ENCODE measurements at places on chromosomes 7 and 10. TPM values are rescaled to one million over a fixed set of nuclear protein-coding genes. Genes with fewer than 3 reads are reported as not detected.

GRCh38 chr7:80387634-80388193 is 124.2 kb downstream of the GNAT3 start:
- peak; percentile 15 for DNase-seq

DNA sequence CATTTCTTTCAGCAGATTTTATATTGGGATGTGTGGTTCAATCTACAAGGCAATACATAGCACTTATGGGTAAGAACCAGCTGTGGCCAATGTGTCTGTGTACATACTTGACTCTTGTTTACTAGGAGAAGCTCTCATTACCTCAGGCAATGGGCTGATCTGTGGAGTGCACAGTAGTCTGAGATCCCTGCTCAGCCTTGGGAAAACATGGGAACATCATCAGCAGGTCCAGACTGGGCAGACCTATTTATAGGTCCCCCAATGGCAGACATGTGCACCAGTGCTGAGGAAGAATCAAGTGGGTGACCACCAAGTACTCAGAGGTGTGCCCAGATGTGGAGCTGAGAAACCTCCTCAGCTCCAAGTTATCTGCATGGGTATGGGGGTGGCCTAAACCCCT is 349.7 kb downstream of the KIF20B start:
- DNase-seq: no peak

DNA sequence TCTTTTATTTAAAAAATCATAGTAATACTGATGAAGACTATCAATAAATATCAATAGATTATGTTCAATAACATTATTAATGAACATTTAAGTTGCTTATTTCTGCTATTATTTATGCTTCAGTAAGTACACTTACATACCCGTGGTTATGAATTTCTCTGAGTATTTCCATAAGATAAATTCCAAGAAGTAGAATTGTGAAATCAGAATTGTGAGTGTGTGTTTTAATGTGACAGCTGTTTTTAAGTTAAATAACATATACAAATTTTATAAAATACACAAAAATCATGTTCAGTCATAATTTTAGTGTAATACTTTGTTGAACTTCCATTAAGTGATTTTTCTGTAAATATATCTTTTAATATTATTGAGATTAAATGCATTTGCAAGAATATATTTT is 37.5 kb upstream of the SEMA3E start:
- DNase-seq: no peak

- DNase-seq: no peak
These were observed 92.9 kb upstream of the LRRTM3 start for GRCh38 chr10:66832781-66833422.

DNA sequence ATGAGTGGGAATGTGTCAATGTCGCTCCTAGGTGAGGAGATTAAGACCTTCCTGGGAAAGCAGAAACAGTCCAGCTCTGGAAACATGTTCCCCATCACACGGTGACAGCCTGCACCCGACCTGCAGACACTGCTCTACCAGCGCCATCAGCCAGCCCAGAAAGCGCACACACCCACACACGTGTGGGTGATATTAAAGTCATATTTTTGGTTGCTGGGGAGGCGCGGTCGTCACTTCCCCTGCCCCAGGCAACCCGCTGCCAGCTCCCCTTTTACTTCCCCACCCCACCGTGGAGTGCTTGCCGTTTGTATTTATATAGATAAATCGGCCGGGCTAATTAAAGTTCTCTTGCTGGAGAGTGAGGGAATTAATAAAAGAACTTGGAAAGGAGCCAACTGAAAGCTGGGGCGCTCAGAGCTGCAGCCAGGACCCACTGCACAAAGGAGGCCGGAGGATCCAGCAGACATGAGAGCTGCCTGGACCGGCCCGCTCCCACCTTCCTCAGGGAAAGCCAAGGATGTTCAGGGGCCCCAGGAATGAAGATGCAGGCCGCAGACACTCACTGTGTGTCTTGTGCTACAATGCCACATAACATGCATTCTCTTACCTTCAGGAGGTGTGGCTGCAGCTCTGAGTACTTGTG is 145.2 kb upstream of the UNC5B start:
- DNase-seq: no peak

DNA sequence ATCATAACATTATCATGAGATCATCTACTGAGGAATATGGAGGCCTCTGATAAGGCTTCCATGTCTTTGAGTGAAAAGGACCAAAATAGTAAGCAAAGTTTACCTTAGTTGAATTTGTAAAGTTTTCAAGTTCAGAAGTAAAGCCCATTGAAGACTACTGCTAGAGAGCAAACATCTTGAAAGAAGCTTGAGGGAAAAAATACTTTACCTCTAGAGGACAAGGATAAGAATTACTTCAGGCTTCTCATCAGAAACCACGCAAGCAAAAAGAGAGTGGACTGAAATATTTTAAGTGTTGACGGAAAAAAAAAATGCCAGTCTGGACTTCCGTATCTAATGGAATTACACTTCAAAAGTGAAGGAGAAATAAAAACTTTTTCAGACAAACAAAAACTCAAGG is 114.3 kb downstream of the MPP7 start:
- DNase-seq: no peak

- DNase-seq: no peak
These were observed 18.2 kb downstream of the SLC29A3 start for GRCh38 chr10:71337219-71337701.

GRCh38 chr10:64286533-64286932 is 765.3 kb downstream of the REEP3 start:
- DNase-seq: no peak

GRCh38 chr7:135600226-135600625 is 42.5 kb downstream of the NUP205 start:
- no peak for DNase-seq

DNA sequence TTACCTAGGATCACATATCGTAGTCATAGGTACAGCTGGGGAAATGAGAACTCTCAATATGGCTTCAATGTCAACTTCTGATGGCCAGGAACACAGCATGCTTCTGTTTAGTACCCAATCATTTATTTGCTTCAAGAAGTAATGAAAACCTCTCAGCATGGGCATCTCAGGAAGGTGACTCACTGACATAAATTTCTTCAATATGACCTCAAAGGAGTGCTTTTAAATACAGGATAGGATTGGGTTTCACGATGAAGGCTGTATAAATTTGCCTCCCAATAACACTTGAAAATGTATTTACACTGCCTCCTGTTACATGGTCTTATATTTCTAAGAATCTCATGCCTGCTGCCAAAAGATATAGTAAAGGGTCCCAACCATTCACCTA is 15.1 kb downstream of the ITGA8 start:
- no peak for DNase-seq

GRCh38 chr7:108265007-108265406 is 134.8 kb upstream of the LAMB4 start:
- DNase-seq: no peak

- no peak for DNase-seq
These were observed 54.1 kb upstream of the UNC5B start for GRCh38 chr10:71158251-71158650.

DNA sequence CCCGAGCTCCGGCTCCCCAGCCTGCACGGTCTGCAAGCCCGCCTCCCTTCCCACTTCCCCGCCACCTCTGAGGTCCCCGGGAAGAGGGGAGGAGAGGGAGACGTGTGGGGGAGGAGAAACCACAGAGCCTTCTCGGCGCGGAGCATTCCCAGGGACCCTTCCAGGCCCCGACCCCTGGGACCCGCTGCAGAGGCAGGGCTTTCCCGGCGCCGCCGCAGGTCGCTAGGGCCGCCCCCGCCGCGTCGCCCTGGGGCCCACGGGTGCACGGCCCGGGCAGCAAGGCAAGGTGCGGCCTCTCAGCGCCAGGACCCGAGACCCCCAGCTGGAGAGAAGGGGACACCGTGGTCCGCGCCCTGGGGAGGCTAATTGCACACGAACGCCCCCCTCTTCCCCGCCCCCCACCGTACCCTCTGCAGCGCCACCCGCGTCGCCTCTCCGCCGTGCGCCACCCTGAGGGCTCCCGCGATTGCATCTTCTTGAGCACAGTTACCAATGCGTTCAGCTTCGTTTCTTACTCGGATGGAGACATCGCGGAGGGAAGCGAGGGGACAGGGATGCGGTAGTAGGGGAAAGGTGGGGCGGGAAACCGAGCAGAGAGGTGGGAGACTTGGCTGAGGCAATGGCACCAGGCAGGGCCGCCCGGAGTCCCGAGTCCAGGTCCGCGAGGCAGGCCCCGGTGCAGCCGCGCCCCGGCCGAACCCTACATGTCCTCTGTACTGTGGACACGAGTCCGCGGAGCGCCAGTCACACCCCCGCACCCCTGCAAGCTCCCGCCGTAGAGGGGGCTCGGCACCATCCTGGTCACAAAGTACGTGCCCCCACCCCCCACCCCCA is 28.9 kb downstream of the SKIDA1 start:
- DNase-seq: peak; percentile 46

DNA sequence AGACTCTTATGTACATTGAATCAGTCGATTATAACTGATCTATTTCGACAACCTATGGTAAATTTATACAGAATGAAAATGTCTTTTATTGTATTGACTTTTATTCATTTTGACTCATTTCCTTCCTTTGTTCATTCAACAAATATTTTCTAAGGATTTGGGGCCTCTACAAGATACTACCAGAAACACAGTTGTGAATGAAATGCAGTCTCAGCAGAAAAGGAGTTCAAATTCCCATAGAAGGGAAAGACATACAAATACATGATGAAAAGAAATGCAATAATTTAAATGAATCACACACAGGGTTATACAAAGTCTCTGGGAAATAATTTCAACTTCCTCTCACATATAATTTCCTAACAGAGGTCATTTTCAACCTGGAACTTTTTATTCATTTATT is 134.0 kb upstream of the SEMA3A start:
- DNase-seq: no peak

DNA sequence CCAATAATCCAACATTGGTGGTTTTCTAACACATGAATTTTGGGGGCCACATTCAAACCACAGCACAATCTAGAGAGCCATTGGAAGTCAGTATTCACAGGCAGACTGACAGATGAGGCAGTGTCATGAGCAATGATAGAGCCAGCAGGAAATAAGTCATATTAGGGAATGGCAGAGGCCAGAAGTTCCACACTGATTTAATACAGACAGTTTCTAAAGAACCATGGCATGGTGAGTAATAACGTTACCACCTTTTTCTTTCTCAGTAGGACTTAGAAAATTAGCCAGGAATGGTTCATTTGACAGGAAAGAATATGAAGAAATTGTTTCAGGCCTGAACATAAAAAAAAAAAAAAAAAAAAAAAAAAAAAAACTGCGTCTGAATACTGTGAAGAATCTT is 210.3 kb downstream of the GPAM start:
- no peak for DNase-seq

DNA sequence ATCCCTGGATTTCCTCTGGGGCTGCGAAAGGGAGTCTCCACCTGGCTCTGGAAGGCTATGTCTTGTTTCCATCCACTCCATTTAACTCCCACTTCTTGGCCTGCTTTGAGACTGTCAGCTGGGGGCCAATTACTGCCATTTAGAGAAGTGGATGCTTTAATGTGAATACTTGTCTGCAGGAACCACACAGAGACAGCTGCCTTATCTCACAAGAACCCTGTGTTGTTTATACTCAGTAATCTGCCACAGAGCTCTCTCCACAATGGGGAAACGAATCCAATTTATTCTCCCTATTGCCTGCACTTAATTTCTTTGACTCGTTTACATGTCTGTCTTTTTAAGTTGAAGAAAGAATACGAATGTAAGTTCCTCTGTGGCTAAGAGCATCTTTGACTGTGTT is 787.0 kb upstream of the C7orf33 start:
- no peak for DNase-seq

DNA sequence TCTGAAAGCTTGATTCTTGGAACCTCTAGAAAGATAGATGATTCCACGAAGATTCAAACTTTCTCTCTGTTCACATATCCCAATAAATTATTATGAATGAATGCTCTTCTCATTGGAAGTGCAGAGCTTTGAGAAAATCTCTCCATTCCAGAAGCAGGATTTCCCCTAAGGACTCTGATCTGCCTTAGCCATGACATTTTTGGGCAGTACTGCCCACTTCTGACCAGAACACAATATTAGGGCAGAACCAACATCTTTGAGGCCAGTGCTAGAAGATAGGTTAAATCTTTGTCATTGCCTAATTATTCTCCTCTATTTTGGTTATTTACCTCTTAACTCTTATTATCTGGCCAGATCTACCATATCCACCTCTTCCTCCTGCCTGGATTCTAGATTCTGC is 49.9 kb downstream of the ARMC3 start:
- no peak for DNase-seq

- DNase-seq: no peak
These were observed 89.8 kb downstream of the KIAA1549 start for GRCh38 chr7:138891446-138891810.

DNA sequence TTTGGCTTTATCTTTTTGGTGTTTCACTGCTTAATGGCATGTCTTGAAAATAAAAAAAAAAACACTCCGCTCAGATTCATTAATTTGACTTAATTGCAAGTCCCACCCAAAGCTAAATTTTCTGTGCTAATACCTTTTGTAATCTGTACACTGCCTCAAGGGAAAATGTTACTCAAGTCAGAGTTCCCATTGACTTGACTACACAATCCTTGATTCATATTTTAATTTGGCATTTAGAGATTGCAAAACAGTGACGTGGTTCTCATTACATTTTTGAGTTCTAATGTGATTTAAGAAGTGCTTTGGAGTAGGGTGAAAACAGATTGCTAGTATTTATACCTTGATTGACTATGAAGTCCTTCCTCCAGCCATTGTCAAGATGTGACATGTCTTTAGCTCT is 21.3 kb upstream of the LIPM start:
- peak; percentile 53 for DNase-seq

DNA sequence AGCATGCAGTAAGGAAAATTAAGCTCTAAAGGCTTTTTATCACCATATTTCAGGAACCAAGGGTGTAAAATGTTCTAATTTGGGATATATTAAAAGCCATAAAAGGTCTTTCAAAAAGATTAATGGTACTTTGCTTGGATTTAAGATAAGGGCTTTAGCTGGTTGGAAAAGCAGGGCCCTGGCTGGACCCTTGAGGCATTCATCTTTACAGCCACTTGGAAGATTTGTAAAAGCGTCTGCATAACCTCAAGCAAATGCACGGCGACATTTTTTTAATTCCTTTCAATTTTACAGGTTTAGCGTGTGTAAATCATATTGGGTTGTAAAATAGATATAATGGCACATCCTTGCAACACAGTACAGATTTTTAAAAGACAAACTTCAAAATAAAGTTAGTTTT is 27.2 kb downstream of the FAM204A start:
- DNase-seq: no peak

GRCh38 chr7:91880016-91880412 is 488 bp downstream of the MTERF1 start:
- peak; percentile 13 for DNase-seq

Gene HABP2
- not detected for total RNA-seq

Gene CFAP43
- not detected for total RNA-seq

Gene SDK1
- total RNA-seq: 24.5 TPM

Gene SLC35G1
- 5.3 TPM for total RNA-seq

Gene RBM17
- 31.5 TPM for total RNA-seq

Gene WNT8B
- total RNA-seq: not detected

Gene GIMAP1
- not detected for total RNA-seq

Gene AOC1
- total RNA-seq: not detected

Gene HMX2
- total RNA-seq: not detected

Gene FEZF1
- not detected for total RNA-seq

Measured in mammary epithelial cell (primary cell).